ENCODE measurements at places on chromosomes 13 and 19.
A peak's percentile ranks its signal among the peaks of the same experiment; 100 is the strongest.

- DNase-seq: no peak
Observed at GRCh38 chr13:37701972-37702371, 103.4 kb upstream of the POSTN start.

- DNase-seq: no peak
Observed at GRCh38 chr19:13053761-13054625, 48.7 kb downstream of the LYL1 start.

DNA sequence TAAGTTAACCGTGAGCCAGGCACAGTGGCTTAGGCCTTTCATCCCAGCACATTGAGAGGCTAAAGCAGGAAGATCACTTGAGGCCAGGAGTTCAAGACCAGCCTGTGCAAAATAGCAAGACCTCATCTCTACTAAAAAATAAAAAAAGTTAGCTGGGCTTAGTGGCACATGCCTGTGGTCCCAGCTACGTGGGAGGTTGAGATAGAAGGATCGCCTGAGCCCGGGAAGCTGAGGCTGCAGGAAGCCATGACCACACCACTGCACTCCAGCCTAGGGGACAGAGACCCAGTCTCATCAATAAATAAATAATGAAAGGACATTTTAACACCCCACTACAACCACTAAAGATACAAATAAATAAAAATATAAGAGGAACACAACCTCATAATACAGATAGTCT lies 21.6 kb downstream of the LSM14A start:
- DNase-seq: no peak

- no peak for DNase-seq
Observed at GRCh38 chr19:20038358-20039202, 725 bp downstream of the ZNF682 start.

- DNase-seq: no peak
Observed at GRCh38 chr19:12880551-12881171, 588 bp downstream of the DNASE2 start.

DNA sequence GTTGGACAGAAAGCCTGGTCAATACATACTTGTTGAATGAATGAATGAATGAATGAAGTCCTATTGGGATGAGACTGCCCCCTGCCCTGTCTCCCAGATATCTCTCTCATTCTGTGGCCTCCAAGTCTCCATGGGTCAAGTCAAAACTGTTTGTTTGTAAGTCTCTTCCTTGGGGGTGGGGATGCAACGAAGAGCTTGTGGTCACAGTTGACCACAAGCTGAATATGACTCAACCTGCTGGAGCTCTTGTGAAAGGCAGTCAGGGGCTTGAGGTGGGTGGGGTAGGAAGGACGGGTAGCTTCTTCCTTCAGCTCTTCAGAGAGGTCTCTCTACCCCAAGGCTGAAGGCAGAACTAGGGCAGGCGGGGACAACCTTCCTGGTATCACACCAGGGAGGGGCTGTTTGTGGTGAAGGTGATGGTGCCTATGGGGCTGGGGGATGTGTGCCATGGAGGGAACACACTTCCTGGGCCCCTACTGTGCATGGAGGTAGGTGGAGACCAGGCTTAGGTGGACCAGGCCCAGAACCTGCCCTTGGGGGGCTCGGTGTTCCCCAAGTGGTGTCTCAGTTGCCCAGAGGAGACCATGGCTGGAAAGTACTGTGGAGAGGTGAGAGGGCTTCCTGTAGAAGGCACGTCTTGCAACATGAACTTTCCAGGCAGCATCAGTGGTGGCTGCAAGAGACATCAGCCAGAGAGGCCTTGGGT lies 8.0 kb downstream of the MYO1F start:
- peak; percentile 88 for DNase-seq

DNA sequence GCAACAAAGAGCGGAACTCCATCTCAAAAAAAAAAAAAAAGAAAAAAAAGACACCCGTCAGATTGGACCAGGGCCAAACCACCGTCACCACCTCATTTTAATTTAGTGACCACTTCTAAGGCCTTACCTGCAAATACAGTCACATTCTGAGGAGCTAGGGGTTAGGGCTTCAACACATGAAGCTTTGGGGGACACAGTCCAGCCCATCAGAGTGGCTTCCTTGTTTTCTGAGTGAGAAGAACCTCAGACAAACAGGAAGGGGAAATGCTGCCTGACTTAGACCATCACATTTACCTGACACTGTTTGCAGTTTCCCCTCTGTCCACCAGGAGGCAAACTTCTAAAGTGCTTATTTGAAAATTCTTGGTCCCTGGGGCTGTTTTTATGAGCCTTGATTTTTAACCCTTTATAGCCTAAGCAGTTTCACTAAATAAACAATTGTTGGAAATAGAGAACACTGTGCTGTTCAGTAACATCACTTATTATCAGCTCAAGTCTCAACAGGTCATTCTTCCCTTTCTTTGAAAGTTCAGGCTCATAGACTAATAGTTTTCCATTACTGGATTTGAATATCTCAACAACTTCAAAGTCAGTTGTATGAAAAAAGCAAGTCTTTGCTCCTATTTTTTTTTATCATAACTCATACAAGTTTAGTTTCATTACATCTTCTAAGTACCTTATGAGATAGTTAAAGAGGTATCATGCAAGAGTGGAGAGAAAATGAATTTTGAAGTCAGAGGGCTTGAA lies 74.9 kb upstream of the WASF3 start:
- peak; percentile 52 for DNase-seq

- no peak for DNase-seq
Observed at GRCh38 chr19:29105629-29106292, 107.2 kb downstream of the UQCRFS1 start.

GRCh38 chr13:31967155-31967554 lies 64.4 kb upstream of the FRY start:
- DNase-seq: no peak

GRCh38 chr13:46743191-46743590 lies 53.8 kb downstream of the ESD start:
- no peak for DNase-seq

GRCh38 chr13:32638739-32639138 lies 52.5 kb downstream of the PDS5B start:
- DNase-seq: peak; percentile 19

DNA sequence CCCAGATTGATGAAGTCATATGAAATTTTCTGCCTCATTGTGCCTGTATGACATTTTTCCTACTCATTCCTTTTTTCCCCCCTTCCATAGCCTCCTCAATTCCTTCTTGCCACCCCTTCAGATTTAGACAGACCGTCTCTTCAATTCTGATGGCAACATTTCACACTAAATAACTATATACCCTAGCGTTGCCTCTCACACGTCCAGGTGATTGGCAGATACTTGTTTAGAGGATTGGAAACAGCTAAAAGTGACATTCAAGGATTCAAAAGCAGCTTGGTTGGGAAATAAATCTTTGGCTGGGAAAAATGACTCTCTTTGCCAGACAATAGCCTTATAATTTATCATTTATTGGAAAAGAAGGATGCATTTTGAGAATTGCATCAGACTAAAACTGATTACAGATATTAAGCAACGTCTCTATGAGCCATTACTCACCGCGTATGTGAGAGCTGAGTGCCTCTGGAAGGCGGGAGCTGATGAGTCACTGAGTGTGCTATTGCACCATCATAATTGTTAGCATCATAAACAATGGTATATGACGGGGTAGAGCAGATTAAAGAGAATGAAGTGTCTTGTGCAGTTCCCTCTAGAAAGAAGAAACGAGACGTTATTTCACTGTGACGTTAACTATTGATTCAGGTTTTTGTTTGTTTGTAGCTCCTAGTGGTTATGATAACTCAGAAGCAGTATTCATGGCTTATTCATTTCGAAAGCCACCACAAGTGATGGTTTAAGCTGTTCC lies 61.1 kb upstream of the FAM216B start:
- DNase-seq: peak; percentile 91

DNA sequence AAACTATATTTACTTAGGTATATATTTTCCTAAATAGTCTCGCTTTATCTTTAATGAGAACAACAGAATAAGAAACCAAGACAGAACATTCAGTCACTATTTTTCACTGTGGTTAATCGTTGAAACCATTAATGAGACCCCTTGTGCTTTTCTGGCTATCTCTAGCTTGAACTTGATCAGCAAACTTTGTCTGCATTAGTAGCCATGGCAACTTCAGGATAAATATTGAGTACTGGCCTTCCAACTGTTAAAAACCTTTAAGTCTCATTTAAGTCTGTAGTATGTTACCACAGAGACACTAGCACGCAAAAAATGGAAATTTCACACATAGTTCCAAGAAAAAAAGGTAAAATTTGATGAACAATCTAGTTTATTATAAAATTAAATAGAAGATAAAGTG lies 946.0 kb downstream of the SLITRK5 start:
- DNase-seq: no peak

GRCh38 chr19:4830768-4831265 lies 695 bp downstream of the TICAM1 start:
- no peak for DNase-seq

DNA sequence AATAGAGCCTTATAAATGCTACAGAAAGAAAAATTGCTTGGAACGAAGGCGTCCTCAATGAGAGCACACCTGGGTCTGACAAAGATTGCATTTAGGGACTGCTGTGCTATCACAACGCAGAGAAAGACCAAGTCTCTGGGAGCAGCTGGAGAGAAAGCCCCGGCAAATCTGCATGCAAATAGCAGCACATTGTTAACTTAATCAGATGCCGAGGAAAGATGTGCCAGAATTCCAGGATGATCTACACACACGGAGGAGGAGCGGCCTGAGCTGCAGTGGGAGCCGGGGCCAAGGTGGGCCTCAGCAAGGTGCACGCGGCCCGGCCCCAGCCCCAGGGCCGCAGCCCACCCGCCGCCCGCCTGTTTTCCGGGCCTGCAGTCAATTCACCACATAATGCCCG lies 1.4 kb downstream of the ZNF536 start:
- no peak for DNase-seq

- no peak for DNase-seq
Observed at GRCh38 chr13:113320226-113320875, 23.3 kb downstream of the LAMP1 start.

- no peak for DNase-seq
Observed at GRCh38 chr13:78608688-78609463, 5.5 kb upstream of the POU4F1 start.

DNA sequence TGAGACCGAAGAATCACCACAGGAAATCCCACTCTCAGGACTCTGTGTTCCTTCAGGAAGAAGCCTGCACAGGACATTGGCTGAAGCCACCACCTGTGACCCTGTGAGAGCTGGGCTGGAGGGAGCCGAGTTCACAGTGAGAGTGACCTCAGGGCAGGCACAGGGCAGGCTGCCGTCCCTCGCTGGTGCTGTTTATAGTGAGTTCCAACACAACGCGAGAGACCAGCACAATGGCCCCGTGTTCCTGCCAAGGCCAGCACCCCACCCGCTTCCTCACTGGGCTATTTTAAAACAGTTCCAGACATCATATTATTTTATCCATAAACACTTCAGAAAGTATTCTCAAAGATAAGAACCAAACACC lies 18.4 kb upstream of the GAS6 start:
- no peak for DNase-seq

DNA sequence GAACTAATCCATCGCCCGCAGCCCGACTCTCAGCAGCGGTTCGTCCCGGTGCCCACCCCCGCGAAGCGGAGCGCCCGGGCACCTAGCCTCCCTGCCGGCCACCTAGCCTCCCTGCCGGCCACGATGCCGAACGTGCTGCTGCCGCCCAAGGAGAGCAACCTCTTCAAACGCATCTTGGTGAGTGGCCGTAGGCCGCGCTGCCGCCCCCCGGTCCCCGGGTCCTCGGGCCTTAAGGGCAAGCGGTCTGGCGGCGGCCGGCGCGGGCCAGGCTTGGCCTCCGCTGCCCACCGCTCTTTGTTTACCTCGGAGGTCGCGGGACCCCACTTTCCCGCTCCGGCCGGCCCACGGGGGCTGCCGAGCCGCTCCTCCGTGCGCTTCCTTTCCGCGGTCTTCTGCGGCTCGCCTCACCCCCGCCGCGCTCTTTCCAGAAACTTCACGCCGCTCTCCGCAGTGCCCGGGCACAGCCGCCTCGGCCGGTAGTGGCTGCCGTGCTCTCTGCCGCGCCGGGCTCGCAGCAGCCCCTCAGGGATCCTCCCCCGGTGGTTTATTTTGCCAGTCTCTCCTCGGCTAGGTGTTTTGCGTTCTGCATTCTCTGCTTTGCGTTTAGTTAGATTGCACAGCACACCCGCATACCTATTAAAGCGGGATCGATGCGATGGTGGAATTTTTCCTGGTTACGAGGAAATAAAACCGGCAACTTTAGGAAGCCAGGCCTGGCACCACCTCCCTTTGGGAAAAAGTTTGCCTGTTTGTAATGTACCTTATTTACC lies 524 bp downstream of the NAA16 start:
- DNase-seq: peak; percentile 10

GRCh38 chr13:28719227-28720055 lies 671 bp upstream of the SLC46A3 start:
- DNase-seq: no peak

- DNase-seq: no peak
Observed at GRCh38 chr13:50370303-50370950, 355.2 kb downstream of the KCNRG start.

GRCh38 chr19:48845384-48845783 lies 9.1 kb upstream of the HSD17B14 start:
- no peak for DNase-seq

DNA sequence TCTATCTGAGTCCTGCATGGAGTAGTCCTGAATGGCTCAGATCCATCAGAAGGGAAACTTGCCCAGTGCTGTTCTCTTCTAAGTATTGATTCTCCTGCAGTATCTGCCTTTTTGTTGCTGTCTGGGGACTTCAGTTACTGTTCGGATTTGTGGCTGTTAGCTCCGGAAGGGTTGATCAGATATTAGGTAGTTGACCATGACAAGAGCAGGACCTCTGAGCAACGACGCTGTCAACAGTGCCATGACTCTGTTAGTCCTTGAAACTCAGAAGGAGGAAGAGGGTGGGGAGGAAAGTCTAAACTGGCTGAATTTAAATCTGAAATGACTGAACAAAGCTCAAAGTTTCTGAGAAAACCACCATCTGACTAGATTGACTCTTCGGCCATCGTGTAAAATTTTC lies 42.2 kb downstream of the CCNE1 start:
- no peak for DNase-seq

- peak; percentile 42 for DNase-seq
Observed at GRCh38 chr13:74299721-74300120, 165.5 kb upstream of the KLF12 start.

- no peak for DNase-seq
Observed at GRCh38 chr19:13718733-13719132, 45.6 kb upstream of the MRI1 start.

- DNase-seq: no peak
Observed at GRCh38 chr13:70087247-70087646, 20.4 kb upstream of the ATXN8OS start.

DNA sequence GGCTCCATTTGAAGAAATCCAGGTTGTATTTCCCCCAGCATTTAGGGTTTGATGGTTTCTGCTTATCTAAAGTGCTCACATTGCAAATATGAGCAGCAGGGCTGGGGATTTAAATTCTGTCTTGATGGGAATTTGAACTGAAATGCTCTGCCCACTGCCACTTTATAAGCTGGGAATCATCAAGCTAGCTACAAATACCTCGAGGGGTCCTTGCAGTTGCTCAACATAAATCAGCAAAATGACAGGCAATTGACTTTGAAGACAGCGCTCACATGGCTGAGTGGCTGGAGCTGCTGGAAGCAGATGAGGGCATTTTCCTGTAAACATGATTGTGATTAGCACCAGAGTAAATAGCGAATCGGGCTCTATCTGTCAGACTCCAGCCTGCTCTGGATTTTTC lies 39.4 kb upstream of the MEDAG start:
- DNase-seq: no peak

- DNase-seq: peak; percentile 17
Observed at GRCh38 chr19:7450243-7451223, 38.3 kb downstream of the PEX11G start.

Data from inflammatory macrophage treated with lipopolysaccharide for 1 hour (primary cell).